ENCODE measurements at places on chromosomes 1 and 21. TPM values are rescaled to one million over a fixed set of nuclear protein-coding genes. Genes with fewer than 3 reads are reported as not detected.
A peak's percentile ranks its signal among the peaks of the same experiment; 100 is the strongest.

The PADI2 gene
- 0.13 TPM for total RNA-seq

The PGBD5 gene
- total RNA-seq = 3.8 TPM

The TDRD5 gene
- total RNA-seq = not detected

The FBXO2 gene
- 1.1 TPM for total RNA-seq

The MMEL1 gene
- total RNA-seq = not detected

The SELE gene
- not detected for total RNA-seq

The OR4F16 gene
- not detected for total RNA-seq

The CDC42BPA gene
- 39.1 TPM for total RNA-seq

DNA sequence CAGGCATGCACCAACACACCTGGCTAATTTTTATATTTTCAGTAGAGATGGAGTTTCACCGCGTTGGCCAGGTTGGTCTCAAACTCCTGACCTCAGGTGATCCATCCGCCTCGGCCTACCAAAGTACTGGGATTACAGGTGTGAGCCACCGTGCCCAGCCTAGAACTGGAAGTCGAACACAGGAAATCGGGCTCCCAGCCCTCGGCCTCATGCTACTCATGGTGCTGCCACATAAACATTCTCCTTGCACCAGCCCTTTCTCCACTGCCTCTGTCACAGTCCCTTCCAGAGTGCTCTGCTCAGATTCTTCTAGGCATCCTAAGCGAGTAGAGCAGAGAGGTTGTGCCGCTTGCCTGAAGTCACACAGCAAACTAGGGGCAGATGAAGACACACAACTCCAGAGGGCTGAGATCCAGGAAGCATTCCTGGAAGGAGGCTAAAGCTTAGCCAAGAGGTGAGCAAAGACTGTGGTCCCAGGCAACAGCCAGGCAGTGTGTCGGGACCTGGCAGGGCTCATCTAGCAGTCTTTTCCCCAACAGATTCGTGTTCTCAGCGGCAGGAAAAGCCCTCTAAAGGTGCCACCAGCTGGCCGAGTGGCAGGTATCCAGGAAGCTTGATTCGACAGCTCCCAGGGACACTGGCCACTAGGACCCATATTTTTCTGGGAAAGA is 29.6 kb upstream of the NPPB start:
- DNase-seq = no peak

DNA sequence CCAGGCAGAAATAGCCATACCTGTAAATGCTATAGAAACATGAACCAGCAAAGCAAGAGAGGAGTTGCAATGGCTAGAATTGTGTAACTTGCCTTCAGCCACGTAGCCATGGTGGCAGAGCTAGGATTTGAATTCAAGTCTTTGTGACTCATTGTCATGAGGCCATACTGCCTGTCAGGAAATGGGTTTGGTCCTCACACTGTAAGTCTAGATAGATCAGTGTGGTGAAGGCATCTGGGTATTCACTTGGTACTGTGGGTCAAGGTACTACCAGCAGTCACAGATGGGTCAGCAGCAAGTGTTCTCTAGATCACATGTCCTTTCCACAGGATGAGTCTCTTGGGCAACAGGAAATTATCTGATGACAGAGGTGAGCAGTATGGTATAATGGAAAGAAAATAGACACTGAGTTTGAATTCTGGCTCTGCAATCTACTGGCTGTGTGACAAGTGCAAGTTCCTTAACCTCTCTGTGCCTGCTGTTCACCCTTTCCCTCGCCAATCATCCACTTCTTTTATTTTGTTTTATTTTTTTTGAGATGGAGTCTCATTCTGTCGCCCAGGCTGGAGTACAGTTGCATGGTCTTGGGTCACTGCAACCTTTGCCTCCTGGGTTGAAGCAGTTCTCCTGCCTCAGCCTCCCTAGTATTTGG is 36.9 kb downstream of the FGGY start:
- DNase-seq = no peak

DNA sequence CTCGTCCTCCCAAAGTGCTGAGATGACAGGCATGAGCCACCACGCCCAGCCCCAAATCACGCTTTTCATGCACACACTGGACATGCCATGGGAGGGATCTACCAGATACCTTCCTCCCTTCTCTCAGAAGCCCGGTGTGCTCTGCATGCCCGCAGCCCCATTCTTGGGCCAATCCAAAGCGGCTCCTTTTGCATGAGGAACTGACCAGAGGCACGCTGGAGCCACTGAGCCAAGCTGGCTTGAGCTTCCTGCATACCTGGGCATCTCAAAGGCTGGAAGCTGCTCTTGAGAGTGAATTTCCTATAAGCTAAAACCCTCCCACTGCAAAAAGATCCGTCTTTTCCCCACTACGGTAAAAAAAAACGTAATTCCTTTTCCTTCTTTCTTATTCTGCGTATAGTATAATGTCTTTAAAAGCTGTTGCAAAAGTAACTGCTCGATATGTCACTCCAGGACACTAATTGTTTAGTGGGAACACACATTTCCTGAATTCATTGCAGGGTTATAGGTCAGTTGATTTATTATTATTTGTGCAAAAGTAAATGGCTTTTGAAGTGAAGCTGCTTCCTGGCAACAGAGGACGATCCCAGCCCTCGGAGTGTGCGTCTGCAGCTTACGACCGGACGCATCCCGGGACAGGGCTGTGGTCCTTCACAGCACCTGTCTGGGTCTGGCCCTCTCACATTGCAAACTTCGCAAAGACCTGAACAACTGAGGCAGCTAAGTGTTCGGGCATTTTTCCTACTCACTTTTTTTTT is 61.8 kb upstream of the ETS2 start:
- no peak for DNase-seq

GRCh38 chr1:56169856-56170255 is 409.5 kb downstream of the PLPP3 start:
- peak; percentile 60 for DNase-seq

DNA sequence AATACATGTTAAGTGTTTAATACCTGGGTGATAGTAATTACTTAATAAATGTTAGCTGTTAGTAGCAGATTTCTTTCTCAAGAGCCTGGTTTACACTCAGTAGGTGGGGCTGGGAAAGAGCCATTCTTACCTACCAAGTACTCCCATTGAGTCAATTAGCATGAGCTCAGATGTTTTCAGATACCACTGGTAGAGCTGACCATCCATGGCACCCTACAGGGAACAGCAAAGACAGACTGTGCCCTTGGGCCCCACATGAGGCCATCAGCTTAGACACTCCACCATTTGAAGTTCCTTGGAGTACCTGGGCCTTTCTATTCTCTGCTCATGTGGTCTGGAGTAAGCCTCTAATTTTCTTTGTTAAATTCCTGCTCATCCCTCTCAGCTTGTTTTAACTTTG is 179.3 kb downstream of the CACNA1E start:
- DNase-seq = no peak

DNA sequence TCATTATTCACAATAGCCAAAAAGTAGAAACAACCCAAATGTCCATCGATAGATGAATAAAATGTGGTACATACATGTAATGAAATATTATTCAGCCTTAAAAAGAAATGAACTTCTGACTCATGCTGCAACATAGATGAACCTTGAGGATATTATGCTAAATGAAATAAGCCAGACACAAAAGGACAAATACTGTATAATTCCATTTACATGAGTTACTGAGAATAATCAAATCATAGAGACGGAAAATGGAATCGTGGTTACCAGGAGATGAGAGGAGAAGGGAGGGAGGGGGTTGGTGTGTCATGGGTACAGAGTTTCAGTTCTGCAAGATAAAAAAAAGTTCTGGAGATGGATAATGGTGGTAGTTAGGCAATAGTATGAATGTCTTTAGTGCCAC is 184.1 kb downstream of the PSMG1 start:
- peak; percentile 47 for DNase-seq

DNA sequence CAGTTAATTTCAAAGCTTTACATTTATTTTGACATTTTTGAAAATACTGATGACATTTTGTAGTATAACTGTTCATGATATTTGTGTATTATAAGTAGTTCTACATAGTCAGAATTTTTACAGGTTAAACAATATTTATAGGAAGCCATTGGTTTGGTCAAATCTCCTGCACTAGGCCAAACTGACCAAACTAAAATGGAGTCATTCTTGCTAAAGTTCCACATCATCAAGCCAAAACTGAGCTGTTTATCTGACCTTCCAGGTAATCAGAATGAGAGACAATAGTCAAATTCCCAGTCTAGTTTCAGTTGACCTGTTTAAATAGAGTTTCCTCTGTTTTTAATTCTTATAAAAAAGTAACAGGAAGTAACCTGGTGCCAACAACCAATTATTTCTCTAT is 253.3 kb upstream of the RGS18 start:
- no peak for DNase-seq

DNA sequence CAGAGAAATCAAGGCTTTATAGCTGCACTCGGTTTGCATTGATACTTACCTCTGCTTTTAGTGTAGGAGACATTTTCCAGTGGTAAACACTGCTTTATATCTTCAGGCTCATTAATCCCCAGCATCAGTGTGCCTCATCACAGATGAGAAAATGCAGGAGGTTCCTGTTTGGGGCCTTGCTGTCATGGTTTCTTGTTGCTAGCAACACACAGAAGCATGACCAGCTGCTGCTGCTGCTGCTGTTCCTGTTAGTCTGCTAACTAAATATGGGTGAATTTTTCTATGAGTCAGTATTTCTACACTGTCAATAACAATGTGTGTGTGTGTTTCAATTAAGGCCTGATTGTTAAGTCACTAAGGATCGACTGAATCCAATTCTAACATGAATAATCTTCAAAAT is 85.8 kb upstream of the RGS1 start:
- peak; percentile 96 for DNase-seq

DNA sequence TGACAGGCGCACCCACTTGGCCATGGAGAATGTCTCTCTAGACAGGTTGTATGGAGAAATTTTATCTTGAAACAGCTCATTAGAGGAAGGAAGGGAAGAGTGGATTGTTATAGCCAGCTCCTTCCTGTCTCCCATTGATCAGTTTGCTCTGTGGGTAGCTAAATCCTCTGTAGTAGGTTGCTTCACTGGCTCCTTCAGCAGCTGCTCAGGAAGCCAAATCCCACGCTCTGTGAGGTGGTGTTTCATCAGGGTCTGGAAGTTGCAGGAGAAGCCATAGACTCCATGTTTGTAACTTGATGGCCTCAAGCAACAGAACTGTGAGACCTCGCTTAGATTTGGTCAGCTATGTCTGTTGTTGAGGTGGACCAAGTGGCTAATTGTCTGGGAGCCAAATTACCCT is 6.8 kb upstream of the NFYC start:
- DNase-seq = no peak

DNA sequence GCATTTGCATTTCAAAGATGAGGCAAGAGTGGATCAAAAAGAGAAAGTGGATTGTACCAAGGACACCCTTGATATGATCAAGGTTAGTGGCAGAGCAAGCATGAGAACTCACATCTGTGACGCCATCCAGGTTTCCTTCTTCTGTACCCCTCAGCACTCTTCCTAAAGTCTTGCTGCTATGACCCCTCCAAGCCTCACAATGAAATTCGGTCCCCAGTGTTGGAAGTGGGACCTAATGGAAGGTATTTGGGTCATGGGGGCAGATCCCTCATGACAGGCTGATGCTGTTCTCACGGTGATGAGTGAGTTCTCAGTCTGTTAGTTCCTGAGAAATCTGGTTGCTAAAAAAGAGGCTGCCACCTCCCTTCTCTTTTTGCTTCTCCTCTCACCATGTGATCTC is 86.4 kb downstream of the PGM1 start:
- no peak for DNase-seq

GRCh38 chr1:244063498-244063897 is 12.4 kb downstream of the ZBTB18 start:
- DNase-seq = no peak

- DNase-seq = no peak
Observed at GRCh38 chr21:44087426-44088400, 19.5 kb upstream of the PWP2 start.

- DNase-seq = peak; percentile 39
Observed at GRCh38 chr1:206716870-206717673, 32.4 kb downstream of the MAPKAPK2 start.

Data from GM23248 (cell line).